NCI-H446 (cell line): ENCODE measurements at places on chromosomes 5 and 9.

DNA sequence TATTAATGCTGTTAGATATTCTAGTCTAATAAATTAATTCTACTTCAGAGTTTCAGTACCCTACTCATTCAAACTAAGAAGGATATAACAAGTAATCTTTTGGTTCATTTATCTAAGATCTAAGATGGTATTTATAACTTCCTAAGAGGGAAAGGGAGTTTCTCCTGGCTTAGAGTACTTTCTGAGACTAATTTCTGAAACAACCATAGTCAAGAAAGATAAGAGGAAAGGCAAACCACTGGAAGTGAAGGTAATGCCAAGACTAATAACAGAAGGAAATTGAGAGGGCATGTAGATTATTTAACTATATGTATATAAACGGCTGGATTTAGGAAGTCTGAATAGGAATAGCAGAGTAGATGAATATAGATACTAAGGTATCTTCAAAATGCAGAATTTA, 112.4 kb upstream of the ACOT12 start:
- no peak for DNase-seq

DNA sequence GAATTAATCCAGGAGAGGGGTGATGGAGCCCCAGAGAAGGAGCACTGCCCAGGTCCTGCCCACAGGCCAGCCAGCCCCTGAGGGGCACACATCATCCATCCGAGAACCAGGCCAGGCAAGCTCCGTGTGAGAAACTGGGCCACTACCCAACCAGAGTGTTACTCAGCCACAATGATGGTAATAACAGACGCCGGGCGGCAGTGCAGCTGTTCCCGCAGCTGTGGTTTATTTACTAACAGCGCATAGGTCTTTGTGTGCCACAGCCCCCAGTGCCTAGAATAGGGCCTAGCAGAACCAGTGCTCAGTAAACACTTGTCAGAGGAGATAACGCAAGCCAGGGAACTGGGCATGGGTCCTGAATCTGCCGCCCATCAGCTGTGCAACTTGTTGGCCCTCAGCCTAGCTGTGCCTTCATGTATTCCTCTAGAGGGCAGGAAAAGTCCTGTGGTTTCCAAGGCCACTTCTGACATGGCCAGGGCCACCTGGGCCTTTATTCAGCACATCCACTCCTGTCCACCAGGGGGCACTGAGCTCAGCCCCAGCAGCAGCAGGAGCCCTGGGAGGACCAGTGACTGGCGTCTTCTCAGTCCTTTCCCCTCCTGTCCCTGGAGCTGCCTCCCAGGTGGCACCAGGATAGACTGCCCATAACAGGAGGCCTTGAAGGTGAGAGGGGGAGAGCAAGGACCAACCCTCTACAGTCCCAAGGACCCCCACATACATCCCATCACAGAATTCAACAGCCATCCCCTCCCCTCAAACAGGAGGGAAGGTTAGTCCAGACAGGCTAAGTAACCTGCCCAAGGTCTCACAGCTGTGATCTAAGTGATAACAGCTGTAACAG, 2.1 kb downstream of the MXD3 start:
- no peak for DNase-seq

DNA sequence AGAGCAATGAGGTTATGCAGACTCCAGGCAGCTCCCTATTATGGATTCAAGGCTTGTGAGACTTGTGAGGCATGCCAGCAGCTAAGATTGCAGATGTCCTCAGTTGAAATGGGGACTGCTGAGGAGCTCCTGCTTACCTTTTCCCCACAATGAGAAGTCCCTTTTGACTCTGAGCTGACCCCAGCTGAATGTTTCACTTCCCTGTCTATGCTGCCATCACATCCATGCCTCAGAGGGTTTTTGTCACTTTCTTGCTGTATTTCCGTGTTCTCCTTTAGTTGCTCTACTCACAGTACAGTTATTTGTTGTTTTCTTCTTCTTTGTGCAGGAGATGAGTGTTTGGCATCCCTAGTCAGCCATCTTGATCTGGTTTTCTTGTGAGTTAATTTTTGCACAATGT, 18.8 kb upstream of the OR2S2 start:
- no peak for DNase-seq

DNA sequence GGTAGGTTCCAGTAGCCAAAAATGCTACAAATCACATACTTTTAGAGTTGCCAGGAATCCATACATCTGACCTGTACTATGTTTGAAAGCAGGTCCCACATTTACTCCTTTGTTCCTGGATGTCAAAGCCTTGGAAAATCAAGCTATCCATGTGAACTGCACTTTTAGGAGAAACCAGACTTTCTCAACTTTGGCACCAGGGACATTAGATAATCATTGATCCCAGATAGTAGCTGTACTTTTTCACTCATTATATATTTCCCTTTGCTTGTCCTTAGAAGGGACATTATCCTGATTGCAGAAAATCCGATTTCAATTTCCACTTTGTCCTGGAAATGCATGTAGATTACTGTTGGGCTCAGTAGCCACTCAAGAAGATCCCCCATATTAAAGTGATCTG, 44.1 kb upstream of the SLC28A3 start:
- DNase-seq: no peak

DNA sequence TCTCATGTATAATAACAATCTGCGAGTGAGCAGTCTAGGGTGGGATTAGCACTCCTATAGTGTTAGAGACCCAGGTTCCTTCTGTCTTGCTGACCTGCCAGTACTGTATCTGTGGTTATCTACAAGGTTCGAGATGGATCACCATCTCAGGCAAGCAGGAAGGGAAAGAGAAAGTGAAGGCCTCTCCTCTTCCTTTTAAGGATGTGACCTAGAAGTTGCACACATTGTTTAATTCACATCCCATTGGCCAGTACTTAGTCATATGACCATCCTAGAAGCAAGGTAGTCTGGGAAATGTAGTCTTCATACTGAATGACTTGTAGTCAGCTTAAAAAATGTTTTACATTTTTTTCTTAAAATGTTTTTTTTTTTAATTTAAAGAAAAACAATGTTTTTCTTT, 168.6 kb downstream of the CARTPT start:
- DNase-seq: no peak

DNA sequence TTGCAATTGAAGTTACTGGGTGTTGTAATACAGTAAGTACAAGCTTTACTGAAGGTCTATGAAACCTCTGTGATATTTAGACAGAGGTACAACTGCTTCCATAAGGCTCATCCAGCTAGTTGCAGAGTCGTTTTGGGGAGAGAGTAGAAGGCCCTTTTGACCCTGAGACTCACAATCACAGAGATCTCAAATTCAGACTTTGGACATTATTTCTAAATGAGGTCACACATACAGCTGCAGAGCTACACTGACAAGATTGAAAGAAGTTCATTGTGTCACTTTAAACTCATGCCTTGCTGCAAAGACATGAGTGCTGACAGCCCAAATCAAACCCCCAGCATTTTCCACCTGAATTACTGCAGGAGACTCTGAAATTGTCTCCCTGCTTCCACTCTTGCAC, 205.9 kb upstream of the TMEM161B start:
- no peak for DNase-seq

DNA sequence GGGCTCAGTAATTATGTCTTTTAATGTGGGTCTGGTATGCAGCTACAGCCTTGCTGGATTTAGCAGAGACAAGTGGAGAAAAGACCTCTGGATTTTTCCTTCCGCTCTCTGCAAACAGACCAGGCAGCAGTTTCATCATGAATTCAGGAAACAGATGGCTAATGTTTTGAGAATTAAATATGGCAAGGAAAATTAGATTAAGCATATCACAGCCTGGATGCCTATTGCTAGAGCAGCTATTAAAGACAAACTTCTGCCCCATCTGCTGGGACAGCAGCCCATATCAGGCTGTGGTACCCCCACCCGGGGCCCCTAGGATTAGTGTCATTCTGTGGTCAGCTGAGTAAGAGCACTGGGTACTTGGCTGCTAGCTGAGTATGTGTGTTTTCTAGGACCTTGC, 6.2 kb downstream of the SKP2 start:
- DNase-seq: peak; percentile 51

DNA sequence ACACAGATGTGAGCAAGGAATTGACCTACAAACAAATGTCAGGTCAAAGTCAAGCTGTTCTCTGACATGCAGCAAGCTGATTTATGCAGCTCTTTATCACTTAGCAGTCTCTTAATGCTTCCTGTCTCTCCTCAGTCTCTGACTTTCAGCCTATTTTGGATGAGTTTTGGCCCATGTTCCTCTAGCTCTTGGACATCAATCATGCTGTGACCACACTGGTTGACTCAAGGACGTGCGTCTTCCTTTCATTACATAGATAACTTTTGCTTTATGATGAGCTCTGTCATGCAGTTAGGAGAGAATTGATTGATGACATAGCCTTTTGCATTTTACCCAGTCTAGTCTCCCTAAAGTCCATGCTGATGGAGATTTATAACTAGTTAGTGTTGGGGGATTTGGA, 9.4 kb upstream of the REEP5 start:
- no peak for DNase-seq

- no peak for DNase-seq
Observed at GRCh38 chr9:136645903-136646754, 16.6 kb upstream of the EGFL7 start.

- DNase-seq: no peak
Observed at GRCh38 chr5:30197662-30198061, 995.8 kb upstream of the CDH6 start.

- no peak for DNase-seq
Observed at GRCh38 chr9:130672933-130673615, 8.7 kb downstream of the PRDM12 start.

DNA sequence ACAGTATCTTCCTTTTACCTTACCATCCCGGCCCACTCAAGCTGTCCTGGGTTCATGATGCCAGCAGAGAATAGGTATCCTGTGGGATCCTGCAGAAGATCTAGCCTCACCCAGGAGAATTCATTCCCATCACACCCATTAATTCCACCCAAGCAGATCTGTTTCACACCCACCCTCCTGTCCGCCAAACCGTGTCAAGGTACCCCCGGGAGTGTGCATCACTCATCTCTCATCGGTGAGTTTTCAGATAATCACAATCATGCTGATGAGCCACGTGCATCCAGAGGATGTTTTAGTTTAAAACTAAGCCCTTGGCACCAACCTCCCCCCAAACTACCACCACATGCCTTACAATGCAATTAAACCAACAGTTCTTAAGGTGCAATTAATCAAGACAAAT, 18.8 kb downstream of the ANKH start:
- DNase-seq: no peak

DNA sequence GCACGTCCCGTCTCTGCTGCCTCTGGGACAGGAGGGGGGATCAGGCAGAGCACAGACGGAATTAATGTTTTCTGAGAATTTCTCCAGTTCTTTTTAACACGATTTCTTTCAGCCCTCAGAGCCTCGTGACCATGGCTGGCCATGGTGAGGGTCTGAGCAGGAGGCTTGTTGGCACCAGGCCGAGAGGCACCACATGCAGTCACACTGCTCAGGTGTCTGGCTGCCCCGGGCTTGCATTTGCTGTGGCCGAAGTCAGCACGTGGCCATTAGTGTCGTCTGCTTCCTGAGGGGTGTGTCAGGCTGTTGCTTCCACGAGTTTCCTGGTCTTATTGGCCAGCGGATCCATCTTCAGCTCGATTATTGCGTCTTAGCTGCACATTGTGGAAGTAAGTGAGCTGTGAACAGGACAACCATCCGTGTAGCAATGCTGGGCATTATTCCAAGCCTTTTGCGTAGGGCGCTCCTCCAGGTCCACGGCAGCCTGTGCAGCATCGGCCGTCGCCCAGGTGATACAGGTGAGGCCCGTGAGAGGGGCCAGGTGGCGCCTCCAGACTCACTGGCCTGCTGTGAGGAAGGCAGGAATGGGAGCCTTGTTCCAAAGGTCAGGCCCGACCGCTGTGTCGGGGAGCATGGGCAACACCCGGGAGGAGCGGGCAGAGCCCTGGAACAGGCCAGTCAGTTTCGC, 114.2 kb upstream of the CACNA1B start:
- DNase-seq: no peak

DNA sequence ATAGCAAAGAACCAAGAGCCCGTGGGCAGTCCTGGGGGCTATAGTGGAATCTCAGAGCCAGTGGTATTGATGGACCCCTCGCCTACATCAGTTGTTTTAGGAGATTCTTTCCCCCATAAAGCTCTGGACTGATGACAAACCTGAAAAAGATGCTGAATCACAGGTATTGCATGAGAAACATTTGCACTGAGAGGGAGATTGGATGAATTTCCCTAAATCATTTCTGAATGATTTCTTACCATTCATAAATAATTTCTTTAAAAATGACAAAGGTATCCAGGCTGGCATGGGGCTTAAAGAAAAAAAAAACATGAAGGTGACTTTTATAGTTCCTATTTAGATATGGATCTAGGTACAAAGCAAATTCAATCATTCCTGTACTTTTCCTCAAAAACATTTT, 54.0 kb upstream of the SLIT3 start:
- DNase-seq: no peak

GRCh38 chr5:17394086-17394485, 103.9 kb upstream of the TAF11L2 start:
- DNase-seq: no peak

GRCh38 chr5:127739807-127740384, 36.7 kb downstream of the CCDC192 start:
- no peak for DNase-seq

- no peak for DNase-seq
Observed at GRCh38 chr5:2311851-2312250, 429.1 kb upstream of the IRX4 start.

- DNase-seq: no peak
Observed at GRCh38 chr9:129454467-129455067, 166.3 kb downstream of the C9orf50 start.

DNA sequence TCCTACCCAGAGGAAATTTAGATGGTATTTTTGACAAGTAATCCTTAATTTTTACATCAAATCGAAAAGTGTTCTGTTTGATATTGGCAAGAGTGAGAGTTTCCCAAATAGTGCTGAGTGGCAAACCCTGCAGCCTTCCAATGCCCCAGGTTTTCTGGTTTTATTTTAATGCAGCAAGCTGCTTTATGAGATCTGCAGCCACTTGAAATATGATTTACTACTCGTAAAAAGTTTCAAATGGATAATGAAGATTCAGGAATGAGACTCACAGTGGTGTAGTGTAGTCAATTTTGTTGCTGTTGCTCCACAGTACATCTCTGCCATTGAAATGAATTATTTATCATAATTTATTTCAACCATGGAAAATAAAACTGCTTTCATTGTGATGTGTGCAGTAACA, 23.6 kb upstream of the TLX3 start:
- no peak for DNase-seq

GRCh38 chr5:132260714-132261551, 3.4 kb downstream of the PDLIM4 start:
- no peak for DNase-seq

GRCh38 chr9:84383178-84383577, 42.6 kb upstream of the SLC28A3 start:
- no peak for DNase-seq

GRCh38 chr5:135713161-135713915, 121.1 kb upstream of the SLC25A48 start:
- no peak for DNase-seq
